Stimulated activated CD8-positive, alpha-beta memory T cell treated with anti-CD3 and anti-CD28 coated beads, Interleukin-4, amount 100 ng/mL, for 24 hours (primary cell): ENCODE measurements at places on chromosomes 16 and 17.
A peak's percentile ranks its signal among the peaks of the same experiment; 100 is the strongest.

DNA sequence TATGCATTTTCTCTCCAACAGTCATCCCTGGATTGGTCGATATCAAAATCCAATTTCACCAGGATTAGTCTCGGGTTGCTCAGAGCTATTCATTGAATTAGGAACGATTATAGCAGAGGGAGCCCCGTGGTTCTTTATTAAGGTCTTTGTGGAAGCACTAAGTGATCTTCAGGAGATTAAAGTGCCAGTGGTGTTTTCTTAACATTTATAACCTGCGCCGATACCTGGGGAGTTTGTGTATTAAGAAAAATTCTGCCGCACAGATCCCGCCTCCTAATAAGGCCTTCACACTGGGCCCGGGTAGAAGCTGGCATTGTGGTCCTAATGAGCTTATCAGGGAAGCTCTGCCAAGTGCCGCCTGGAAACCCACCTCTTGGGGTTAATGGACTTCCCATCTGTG lies 238.7 kb downstream of the RBFOX1 start:
- DNase-seq = no peak

- DNase-seq = no peak
These were observed 24.5 kb upstream of the OSGIN1 start for GRCh38 chr16:83928341-83929055.

DNA sequence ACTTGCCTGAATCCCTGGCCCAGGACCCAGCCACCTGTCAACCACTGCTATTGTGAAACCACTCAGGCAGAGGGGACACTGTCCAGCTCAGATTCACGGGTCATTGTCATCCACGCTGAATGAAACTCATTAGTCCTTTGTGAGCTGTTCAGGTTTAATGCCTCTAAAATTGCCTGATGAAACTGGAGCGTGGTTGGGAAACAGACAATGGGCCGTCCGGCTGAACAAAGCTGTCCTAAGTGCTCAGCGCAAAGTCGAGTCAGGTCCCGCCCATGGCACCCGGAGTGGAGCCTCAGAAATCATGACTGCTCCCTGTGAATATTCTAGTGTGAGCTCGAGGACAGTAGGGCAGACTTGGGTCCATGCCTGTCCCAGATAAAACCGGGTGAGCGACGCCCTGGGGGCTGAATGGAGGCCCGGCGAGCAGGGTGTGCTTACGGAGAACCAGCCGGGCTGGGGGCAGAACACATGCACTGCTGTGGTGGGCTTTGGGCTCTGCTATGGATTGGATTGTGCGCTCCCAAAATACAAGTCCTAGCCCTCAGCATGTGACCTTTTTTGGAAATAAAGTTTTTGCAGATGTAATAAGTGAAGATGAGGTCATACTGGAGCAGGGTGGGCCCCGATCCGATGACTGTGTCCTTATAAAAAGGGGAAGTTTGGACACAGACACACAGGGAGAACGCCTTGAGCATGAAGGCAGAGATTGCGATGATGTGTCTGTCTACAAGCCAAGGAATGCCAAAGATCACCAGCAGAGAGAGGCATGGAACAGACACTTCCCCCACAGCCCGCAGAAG lies 12.9 kb upstream of the CMIP start:
- no peak for DNase-seq

GRCh38 chr17:76541739-76542454 lies 2.1 kb downstream of the PRCD start:
- no peak for DNase-seq

- no peak for DNase-seq
These were observed 43.2 kb downstream of the SKAP1 start for GRCh38 chr17:48386826-48387225.

DNA sequence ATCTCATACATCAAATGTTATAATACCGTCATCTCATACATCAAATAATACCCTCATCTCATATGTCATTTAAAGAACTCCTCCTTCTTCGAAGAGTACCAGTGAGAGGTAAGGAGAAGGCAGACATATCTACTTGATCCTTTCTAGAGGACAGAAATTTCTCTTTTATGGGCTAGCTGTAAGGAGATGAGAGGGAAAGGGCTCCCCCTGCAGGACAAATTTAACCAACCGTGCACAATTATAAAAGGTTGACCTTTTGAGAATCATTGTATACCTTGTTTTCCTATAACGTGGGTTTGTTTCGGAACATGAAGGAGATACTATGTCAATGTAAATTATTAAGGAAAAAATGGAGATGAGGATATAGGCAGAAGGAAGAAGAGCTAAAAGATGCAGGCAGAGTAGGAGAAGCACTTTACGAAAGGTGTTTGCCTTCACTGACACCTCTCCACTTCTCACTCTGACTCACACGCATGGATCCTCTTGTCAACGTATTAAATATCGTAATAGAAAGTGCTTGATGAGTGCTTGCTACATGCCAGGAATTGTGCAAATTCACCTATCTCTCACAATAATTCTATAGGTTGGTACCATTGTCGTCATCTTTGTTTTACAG lies 465.9 kb upstream of the ERCC4 start:
- no peak for DNase-seq

DNA sequence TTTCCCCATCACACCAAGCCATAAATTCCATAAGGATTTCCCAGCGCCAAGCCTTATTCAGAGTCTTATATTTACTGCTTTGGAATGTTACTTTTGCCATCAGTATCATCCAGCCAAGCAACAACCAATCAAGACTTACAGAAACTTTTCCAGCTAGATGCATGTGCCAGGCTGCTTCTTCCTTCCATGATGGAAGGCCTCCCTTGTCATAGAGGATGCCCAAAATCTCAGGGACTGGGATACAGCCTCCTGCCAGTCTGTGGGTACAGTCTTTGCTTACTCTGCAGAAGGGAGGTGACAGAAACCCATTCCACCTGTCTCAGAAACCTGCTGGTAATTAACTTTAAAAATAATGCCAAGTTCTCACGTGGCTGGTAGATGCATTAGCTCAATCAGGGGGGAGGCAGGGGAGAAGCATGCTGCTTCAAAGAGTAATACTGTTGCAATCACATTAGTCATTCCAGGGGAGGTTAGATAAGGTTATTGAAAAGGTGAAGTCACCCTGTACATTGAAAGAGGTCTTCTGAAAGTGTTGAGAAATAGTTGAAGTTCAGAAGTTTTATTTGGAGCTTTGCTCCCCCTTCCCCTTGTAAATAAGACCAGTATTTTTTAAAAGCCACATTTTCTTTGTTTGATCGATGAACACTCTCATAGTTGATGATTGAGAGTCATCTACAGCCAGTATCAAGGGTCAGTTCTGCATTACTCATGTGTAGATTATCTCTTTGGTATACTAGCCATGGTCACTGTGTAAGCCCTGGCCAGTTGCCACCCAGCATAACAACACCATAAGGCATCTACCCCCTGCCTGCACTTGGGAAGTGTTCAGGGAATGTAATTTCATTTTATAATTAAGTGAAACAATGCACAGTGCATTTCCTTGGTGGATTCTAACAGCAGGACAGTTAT lies 22.2 kb downstream of the HLF start:
- no peak for DNase-seq

DNA sequence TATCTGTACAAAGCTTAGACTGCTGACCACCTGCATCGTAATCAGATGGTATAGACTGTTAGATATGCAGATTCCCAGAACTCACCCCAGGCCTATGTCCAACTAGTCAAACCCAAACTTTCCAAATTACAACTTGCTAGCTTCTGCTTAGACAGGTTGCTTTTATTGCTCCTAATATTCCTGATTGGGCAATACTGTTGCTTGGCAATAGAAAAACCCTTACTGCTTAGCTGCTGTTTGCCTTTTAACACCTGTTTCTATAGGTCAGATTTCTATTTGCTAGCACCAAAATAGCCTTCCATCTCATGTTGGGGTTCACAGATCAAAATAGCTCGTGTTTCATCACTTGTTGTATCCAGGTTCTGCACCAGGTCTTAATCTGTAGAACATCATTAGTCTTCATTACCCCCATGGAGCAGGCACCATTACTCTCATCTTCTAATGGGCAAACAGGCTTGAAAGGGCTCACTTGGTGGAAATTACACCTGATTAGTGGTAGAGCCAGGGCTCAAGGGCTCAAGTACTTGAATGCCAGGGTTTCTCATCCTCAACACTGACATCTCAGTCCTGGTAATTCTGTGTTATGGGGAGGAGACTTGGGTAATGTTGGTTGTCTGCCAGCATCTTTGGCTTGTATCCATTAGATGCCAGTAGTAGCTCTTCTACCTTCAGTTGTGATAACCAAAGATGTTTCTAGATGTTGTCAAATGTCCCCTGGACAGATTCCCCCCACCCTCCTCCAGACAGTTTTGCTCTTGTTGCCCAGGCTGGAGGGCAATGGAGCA lies 2.7 kb downstream of the ZP2 start:
- no peak for DNase-seq

DNA sequence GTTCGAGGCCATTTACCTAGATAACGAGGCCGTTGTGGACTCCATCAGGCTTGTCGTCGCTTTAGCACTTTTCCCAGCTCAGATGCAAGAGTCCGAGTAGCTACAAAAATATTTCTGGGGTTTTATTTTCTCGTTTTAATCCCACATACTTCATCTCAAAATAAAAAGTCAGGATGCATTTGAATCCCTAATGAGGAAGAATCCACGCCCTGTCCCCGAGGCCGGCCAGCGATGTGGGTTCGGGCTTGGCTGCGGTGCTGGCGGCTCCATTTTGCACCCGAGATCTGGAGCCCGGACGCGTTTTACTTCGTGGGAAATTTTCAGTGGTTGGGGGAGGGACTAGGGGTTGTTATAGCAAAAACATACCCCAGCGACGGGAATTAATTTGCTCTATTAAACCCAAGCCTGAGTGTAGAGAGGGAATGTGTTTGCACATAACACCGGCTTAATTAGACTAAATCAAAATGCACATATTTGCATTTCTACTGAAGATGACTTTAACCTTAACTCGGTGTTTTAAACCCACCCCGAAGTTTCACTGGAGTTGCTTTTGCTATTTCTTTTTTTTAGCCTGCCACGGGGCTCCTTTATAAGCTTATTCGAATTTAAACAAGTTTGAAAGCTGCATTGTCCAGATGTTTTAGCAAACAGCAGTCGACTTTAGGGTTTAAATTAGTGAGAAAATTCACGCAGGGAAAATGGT lies 4.8 kb downstream of the IRX5 start:
- no peak for DNase-seq

GRCh38 chr16:54342966-54343365 lies 56.4 kb upstream of the IRX3 start:
- no peak for DNase-seq

DNA sequence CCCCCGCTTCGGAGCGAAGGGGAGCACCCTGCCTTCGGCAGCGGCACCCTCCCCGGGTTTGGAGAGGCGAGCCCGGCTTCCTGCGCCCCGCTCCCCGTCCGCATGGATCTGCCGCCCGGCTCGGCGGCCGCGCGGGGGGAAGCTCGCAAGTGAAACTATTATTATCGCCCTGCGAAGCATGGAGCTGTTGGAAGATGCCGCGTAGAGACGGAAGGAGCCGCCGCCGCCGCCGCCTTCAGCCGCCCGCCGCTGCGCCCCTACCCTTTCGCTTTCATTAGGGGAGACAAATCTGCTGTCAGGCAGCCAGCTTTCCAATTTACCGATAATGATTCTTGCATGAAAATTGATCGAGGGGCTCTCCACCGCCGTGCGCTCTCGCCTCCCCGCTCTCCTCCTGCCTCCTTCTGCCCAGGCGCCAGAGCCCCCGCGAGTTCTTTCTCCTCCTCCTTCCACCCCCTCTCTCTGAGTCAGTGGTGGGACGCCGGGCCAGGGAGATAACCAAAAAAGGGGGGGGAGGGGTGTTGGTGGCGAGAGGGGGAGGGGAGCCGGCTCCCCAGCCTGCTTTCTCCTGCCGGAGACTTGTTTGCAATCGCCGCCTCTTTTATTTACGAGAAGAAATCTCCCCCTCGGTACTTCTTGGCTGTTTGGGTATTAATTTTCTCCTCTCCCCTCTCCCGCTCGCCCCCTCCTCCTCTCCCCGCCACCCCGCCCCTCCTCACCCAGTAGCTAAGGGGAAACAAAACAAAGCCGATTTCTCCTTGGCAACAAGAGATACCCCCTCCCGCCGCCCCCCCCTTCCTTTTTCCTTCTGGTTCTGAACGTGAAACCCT lies 58.0 kb upstream of the GSE1 start:
- peak; percentile 56 for DNase-seq

DNA sequence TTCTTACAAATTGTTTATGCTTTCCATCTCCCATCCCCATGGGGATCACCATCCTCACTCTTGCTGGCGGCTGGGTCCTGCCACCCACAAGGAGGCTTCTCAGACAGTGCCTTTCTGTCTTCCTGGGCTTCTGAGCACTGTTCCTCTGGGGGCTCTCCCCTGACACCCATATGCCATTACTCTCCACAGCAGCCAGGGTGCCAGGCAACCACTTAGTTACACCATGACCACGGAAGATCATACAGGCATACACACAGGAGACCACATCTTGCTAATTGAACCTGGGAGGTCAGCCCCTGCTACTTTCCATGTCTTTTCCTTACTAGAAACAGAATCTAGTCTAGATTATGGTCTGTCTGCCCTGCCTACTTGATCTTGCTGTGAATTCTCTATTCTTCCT lies 27.7 kb upstream of the HS3ST2 start:
- DNase-seq = no peak
